ENCODE measurements at places on chromosomes 5 and 9.

GRCh38 chr5:102713278-102713677, 41.8 kb upstream of the PAM start:
- no peak for DNase-seq

- no peak for DNase-seq
Measured at GRCh38 chr9:27384262-27385014, 87.5 kb upstream of the EQTN start.

DNA sequence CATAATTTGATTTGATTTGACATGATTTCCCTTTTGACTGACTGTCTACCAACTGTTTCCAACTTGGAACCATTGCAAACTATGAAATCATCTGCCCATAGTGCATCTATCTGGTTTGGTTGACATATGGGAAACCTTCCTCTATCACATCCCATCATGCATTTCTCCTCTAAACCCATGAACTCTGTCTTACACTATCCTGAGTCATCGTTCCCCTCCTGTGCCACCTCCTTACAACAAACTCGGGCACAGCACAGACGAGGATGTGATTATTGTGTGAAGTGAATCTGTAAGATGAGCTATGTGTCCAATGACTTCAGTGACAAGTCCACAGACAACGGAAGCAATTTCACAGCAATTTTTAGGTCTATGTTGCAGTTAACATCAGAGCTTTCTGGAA, 126.1 kb downstream of the NPR3 start:
- no peak for DNase-seq

- no peak for DNase-seq
Measured at GRCh38 chr5:59246145-59246869, 647.2 kb downstream of the PDE4D start.

DNA sequence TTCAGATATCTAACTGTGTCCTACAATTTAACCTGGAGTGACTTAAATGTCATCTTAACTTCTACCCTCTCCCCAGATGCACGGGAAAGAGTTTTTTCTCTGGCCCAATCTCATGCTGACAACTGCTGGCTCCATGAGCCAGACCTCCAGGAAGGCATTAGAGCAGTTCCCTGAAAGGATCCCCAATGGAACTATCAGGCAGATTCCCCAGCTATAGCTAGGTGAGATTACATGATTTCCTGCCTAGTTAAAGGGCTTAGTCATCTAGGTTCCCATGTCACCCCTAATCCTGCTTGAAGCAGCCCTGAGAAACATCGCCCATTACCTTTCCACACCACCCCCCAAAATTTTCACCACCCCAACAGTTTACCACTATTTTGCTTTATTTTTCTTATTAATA, 373.5 kb upstream of the TRPC7 start:
- no peak for DNase-seq

GRCh38 chr9:89073397-89073796, 82.1 kb downstream of the S1PR3 start:
- DNase-seq: no peak

- no peak for DNase-seq
Measured at GRCh38 chr5:83714810-83715209, 5.8 kb downstream of the HAPLN1 start.

GRCh38 chr5:128487041-128487440, 51.0 kb downstream of the FBN2 start:
- DNase-seq: no peak

DNA sequence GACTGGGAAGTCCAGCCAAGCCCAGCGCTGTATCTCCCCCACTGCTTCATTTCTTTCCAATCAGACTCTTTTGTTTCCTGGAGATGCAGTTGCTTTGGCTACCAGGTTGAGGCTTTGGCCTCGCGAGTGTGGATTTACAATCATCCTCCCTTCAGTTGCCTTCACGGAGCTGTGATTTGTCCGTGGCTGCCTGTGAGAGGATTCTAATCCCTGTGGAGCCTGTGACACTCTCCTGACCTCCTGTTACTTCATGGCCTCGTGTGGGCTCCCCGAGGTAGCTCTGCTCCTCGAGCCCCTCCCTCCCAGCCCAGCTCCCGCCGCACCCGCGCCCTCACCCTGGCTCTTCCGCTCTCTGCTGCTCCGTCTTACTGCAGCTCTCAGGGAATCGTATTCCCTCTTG, 107.2 kb upstream of the STC2 start:
- DNase-seq: no peak

DNA sequence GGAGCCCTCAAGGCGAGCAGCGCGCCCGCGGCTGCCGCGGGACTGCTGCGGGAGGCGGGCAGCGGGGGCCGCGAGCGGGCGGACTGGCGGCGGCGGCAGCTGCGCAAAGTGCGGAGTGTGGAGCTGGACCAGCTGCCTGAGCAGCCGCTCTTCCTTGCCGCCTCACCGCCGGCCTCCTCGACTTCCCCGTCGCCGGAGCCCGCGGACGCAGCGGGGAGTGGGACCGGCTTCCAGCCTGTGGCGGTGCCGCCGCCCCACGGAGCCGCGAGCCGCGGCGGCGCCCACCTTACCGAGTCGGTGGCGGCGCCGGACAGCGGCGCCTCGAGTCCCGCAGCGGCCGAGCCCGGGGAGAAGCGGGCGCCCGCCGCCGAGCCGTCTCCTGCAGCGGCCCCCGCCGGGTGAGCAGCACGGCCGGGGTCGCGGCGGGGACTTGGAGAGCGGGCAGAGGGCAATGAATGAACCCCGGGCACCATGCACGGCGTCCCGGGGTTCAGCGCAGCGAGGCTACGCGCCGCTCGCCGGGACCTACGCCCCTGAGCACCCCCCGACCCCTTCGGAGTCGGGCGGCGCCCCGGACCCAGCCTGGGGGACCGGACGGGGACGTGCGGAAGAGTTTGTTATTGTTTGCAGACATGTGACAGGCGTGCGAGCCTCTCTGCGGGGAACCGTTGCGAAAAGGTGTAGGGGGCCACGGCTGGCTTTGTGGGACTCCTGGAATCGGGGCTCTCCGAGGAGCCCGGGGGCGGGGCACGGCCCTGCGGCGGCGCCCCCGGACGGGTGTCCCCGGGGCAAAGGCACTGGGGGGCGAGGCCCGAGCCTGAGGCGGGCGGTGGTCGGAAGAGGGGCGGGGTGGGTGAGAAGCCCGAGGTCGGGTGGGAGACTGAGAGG, 553 bp downstream of the MAP3K1 start:
- peak; percentile 74 for DNase-seq

DNA sequence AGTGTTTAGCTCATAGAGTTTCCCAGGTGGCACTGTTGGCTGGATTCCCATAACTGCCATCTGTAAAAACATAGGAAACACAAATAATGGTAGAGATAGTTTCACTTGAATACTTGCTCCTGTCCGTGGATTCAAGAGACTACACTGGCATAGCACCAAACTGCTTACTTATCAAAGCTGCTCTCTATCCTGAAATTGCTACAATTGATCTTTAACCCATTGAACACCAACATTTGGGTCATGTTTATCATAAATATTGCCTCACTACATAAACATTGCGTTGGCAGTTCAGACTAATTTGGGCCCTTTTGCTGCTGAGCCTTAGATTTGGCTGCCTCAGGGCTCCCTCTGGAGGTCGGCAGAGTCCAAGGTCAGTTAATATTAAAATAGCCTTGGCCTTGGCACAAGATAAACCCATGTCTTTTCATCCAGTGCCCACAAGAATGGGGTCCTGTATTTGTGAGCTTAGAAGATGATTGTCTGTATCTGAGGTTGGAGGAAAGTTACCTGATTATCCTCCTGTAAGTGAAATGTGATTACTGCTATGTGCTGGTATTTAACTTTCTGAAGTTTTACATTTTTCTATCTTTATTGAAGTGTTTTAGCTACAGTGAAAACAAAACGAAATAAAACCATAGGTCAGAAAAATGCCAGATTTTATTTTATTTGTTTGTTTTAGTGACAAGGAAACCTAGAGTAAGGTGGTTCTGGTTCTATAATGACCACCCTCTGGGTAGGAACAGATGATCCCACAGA, 4.0 kb upstream of the RANBP3L start:
- DNase-seq: peak; percentile 55

- DNase-seq: no peak
Measured at GRCh38 chr5:146660376-146660960, 144.5 kb upstream of the GPR151 start.

DNA sequence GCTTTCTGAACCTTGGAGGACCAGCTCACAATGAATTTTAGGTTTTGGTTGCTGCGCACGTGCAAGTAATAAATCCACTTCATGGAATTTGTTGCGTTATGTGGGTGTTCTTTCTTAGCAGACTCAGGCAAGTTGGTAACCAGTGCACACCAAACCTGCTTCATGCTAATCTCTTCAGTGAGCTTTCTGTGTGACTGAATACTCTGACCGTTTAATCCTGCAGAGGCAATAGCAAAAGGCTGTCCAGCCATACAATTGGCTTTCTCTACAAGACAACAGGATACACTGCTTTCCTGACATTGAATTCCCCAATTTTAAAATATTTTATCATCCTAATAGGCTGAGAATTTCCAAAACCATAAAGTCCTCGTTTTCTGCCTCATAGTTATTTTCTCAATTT, 10.3 kb downstream of the UGT3A2 start:
- no peak for DNase-seq

- no peak for DNase-seq
Measured at GRCh38 chr9:113572076-113572861, 108.7 kb downstream of the RGS3 start.

DNA sequence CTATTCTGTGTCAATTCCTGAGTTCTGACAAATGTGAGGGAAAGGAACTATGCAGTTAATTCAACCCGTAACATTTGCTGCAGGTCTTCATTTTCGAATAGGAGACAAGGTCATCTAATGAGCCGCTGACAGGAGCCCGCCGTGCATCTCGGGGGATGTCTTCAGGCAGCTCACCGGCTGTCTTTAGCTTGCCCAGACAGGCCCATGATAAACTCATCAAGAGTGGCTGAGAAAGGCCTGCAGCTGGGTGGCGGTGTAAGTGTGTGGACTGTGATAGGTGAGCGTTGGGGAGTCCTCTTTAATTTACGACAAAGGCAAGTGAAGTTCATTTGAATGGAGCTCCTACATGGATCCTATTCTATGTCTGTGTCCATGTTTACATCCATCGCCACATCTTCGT, 190.5 kb downstream of the ADCY2 start:
- DNase-seq: no peak

DNA sequence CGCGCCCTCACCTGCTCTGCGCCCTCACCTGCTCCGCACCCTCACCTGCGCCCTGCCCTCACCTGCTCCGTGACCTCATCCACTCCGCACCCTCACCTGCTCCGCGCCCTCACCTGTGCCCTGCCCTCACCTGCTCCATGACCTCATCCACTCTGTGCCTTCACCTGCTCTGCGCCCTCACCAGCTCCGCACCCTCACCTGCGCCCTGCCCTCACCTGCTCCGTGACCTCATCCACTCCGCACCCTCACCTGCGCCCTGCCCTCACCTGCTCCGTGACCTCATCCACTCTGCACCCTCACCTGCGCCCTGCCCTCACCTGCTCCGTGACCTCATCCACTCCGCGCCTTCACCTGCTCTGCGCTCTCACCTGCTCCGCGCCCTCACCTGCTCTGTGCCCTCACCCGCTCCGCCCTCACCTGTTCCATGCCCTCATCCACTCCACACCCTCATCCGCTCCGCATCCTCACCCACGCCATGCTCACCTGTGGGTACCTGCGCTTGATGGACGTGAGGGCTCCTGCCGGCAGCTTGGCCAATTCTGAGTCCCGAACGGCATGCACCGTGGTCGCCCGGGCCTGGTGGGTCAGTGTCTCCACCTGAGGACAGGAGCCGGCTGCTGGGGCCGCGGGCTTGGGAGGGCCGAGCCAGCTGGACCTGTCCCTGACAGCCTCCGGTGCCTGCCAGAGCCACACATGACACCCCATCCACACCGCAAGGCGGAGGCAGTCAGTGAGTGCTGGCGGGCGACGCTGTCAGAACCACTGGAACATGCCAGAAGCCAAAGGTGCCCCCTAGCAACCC, 35.6 kb upstream of the NSMF start:
- DNase-seq: no peak

- peak; percentile 14 for DNase-seq
Measured at GRCh38 chr9:126470241-126470993, 143.3 kb upstream of the LMX1B start.

DNA sequence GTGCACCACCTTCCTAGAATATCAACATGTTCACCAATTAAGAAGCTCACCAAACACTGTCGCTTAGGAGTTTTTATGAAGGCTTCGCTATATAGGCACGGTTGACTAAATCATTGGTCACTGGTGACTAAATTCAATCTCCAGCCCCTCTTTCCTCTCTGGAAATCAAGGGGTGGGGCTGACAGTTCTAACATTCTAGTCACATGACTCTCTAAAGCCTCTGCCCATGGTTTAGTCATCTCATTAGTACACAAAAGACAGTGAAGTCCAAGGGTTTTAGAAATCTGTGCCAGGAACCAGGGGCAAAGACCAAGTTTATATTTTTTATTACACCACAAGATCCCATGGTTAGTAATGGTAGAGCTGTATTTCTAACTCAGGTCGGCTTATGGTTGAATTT, 243.2 kb downstream of the ELAVL2 start:
- DNase-seq: no peak

- DNase-seq: no peak
Measured at GRCh38 chr5:133499895-133500294, 112.4 kb downstream of the FSTL4 start.

GRCh38 chr5:66931651-66932050, 264.9 kb downstream of the CD180 start:
- peak; percentile 6 for DNase-seq

DNA sequence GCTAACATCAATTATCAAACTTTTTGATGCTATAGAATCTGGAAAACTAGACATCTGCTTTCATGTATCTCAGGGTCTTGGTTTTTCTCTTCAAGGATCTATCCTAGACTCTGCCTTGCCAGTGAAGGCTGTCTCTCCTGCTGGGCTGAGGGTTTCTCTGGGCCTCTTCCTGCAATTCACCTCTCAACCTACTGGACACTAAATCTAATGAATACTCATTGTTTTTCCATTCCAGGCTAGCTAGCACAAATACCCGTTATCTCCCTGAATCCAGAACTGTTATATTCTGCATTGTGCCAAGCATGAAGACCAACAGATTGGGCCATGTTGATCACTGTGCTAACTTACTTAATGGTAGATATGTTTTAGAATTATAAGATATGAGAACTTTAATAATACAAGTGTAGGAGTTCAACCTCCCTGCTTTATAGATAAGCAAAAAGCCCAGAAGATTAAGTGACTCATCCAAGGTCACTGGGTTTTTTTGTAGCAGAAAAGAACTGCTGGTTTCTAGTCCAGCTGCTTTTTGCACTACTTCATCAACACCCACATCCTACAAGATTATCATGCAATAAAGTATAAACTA, 56.5 kb upstream of the RNF38 start:
- no peak for DNase-seq

DNA sequence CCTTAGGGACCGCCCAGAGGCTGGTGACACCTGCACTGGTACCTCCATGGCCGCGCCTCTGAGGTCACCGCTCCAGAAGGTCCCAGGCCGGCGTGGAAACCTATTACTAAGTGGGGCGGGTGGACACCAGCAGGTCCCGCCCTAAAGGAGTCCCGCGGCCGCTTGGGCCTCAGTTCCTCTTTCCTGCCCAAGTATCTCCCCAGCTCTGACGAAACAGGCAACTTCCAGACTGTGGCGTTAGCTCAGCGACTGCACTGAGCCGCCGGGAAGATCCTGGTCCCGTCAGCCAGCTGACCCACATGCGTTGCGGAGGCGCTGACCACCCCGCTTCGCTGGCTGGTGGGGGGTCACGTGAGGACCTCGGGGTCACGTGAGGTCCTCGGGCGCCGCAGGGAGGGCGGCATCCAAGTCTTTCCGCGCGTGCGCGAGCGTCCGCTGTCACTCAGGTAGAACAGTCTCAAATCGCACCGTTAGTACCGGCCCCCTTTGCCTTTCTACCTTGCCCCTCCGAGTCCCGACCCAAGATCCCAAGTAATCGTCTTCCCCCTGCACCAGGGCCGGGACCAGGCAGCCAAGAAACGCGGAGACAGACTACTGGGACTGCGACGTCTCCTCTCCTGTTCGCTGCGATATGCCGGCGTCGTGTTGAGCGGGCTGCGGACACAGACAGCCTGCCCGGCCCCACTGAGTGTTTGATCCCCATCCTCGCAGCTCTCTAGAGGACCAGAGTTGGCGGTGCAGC, 53.7 kb upstream of the KDM4C start:
- peak; percentile 98 for DNase-seq
